ENCODE measurements at places on chromosomes 12 and 14.

GRCh38 chr14:95518045-95518751 lies 1.7 kb upstream of the SYNE3 start:
- no peak for DNase-seq

GRCh38 chr12:61514016-61514415 lies 746.2 kb upstream of the USP15 start:
- DNase-seq: no peak

DNA sequence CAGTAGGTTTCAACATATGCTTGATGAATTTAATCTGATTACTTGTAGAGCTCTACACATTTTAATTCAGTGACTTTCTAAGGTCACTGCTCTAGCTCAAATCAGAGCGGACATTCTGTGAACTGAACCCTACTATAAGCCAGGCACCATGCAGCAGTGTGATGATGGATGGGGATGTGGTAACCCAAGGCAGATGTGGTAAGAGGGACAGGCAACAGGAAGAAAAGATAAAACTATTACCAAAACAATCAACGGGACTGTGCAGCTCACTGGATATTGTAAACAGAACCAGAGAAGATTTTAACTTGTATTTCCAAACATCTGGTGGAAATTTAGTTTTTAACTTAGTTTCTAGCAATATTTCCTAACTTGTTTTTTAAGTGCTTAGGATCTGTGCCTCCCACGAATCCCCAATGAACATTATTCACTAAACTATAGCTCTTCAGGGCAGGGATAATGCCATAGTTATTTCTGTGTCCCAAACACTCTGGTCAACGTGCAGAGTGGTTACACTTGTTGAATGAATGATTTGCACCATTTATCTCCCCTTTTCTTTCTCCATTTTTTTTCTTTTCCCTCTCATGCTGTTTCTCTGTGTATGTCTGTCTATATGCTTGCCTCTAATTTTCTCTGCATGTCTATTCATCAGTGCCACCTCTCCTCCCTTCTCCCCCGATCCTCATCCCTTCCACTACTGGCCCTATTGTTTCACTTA lies 3.0 kb downstream of the ERO1A start:
- no peak for DNase-seq

GRCh38 chr14:87705439-87705896 lies 287.5 kb downstream of the GALC start:
- DNase-seq: no peak

DNA sequence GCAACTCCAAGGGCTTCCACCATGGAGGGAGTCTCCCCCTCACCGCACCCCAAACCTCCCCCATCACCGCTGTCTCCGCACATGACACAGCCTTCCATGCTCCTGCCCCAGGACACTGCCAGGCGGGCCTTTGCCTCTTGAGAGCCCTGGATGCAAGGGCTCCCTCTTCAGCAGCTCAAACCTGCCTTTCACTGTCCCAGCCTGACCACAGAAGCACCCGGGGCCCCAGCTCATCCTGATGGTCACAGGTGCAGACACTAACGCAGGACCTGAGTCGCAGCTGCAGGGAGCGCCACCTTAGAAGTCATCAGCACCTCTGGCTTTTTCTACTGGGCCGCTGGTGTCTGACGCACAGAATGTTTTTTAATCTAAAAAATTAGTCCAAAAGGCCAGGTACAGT lies 54.0 kb downstream of the SYNE3 start:
- no peak for DNase-seq

DNA sequence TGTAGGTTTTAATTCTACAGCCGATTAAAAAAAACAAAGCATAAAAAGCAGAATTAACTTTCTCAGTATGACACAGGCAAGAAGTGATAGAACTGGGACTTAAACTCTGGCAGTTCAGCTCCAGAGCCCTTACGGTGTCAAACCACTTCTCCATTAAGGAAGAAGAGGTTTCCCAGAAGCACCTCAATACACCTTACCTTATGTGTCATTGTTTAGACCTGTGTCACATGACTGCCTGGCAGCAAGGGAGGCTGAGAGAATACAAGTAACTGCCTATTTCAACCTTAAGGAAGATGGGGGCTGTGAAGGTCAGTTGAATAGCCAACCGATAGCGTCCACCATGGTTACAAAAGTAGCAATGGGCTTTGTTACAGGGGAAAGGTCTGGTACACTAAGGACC lies 54.6 kb upstream of the ARHGAP5 start:
- DNase-seq: no peak

All from activated T-cell treated with anti-CD3 and anti-CD28 coated beads, Interleukin-2, amount 50 U/mL, for 72 hours (primary cell).